ENCODE measurements at places on chromosomes 5 and 9. TPM values are rescaled to one million over a fixed set of nuclear protein-coding genes. Genes with fewer than 3 reads are reported as not detected.
A peak's percentile ranks its signal among the peaks of the same experiment; 100 is the strongest.

DNA sequence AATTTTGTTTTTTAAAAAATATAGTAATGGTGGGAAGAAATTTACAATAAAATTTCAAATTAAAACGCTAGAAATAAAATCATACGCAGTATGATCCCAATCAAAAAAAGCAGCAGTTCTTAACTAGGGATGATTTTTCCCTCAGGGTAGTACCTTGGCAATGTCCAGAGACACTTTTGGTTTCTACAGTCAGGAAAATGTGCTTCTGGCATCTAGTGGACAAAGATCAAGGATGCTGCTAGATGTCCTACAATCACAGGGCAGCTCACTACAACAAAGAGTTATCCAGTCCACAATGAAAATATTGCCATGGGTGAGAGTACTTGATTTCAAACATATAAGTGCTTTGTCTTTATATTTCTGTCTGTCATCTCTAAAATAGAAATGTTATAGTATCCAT lies 400.2 kb upstream of the SGCD start:
- no peaks in the 10 kb centered on the region for H3K4me1 ChIP-seq
- H3K27ac ChIP-seq: no peak overlapping the region
- no peaks in the 10 kb centered on the region for H3K27me3 ChIP-seq
- no peak for DNase-seq
- no peak overlapping the region for H3K4me3 ChIP-seq

GRCh38 chr9:715300-715699 lies 126.2 kb upstream of the DMRT1 start:
- H3K4me1 ChIP-seq: no peaks in the 10 kb centered on the region
- H3K27ac ChIP-seq: no peak overlapping the region
- no peaks in the 10 kb centered on the region for H3K27me3 ChIP-seq

DNA sequence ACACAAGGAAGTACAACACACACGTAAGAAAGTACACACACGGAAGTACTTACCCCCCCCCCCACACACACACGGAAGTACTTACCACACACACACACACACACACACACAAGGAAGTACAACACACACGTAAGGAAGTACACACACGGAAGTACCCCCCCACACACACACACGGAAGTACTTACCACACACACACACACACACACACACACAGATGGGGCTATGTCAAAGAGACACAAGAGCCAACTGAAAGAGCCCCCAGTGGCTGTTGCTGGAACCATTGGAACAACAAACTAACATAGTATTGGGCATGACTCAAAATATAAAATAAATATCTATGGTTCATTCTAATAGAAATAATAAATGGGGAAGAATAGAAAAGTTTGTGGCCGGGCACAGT lies 4.9 kb upstream of the MAPK9 start:
- no peak for DNase-seq
- no peak overlapping the region for H3K4me3 ChIP-seq
- no peak overlapping the region for H3K27ac ChIP-seq
- no peaks in the 10 kb centered on the region for H3K4me1 ChIP-seq

DNA sequence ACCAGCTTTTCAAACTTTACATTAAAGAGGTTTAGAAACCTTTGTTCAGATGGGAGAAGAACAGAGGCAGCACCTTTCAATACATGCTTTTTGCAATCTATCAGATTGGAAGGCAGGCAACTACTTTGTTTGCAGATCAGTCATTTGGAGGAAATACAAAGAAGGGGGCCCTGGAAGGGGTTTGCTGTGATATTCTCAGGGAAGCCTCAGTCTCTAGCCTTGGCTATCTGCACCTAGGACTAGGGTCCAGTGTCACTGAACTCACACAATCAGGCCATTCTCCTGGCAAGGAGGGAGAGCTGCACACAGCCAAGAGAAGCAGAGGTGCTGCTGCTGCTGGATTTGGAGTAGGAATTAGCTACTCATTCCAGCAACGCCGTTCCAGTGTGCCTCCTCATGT lies 79.5 kb downstream of the CRB2 start:
- no peak overlapping the region for H3K27ac ChIP-seq
- H3K4me1 ChIP-seq: peaks cover 2% of the 10 kb centered on the region
- H3K4me3 ChIP-seq: no peak overlapping the region
- DNase-seq: peak; percentile 7

DNA sequence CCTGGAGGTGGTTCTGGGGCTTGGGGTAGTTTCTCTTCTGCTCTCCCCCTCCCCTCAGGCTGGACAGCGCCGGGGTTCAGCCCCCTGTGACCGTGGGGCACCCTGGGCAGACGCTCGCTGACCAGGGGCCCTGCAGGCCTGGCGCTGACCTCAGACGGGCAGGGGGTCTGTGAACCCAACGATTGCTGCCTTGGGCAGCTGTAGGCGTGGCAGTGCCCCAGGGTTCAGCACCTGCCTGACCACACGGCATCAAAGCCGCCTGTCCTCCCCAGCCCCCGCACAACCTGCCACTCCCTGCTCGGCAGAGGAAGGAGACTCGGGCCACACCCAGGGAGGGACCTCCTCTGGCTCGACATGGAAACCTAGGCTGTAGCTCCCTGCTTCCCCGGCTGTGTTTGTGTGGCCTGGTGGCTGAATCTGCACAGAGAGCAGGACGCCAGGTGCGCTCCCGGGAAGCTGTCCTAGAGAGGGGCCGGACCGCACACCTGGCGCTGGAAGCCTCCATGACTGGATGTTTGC lies 12.2 kb downstream of the LCN12 start:
- H3K4me3 ChIP-seq: no peak overlapping the region
- no peak overlapping the region for H3K27ac ChIP-seq
- H3K36me3 ChIP-seq: no peaks in the 10 kb centered on the region
- peaks cover 3% of the 10 kb centered on the region for H3K4me1 ChIP-seq

- no peaks in the 10 kb centered on the region for H3K27me3 ChIP-seq
- H3K27ac ChIP-seq: no peak overlapping the region
- DNase-seq: no peak
- no peak overlapping the region for H3K4me3 ChIP-seq
Measured at GRCh38 chr5:52808316-52808901, 20.7 kb downstream of the ITGA1 start.

- H3K36me3 ChIP-seq: no peaks in the 10 kb centered on the region
- H3K27me3 ChIP-seq: no peaks in the 10 kb centered on the region
- no peak overlapping the region for H3K27ac ChIP-seq
- no peak overlapping the region for H3K4me3 ChIP-seq
- peak; percentile 22 for DNase-seq
Measured at GRCh38 chr9:110538647-110539041, 40.9 kb downstream of the SVEP1 start.

- H3K27me3 ChIP-seq: no peaks in the 10 kb centered on the region
- no peak overlapping the region for H3K27ac ChIP-seq
- H3K4me1 ChIP-seq: peaks cover 10% of the 10 kb centered on the region
- H3K4me3 ChIP-seq: no peak overlapping the region
Measured at GRCh38 chr9:134224567-134225093, 60.3 kb upstream of the RNU6ATAC start.

- DNase-seq: no peak
- H3K27me3 ChIP-seq: no peaks in the 10 kb centered on the region
- H3K27ac ChIP-seq: no peak overlapping the region
- no peaks in the 10 kb centered on the region for H3K4me1 ChIP-seq
Measured at GRCh38 chr5:133460172-133460758, 152.1 kb downstream of the FSTL4 start.

- no peak overlapping the region for H3K27ac ChIP-seq
- H3K4me1 ChIP-seq: no peaks in the 10 kb centered on the region
- H3K36me3 ChIP-seq: no peaks in the 10 kb centered on the region
- no peak overlapping the region for H3K4me3 ChIP-seq
- no peak for DNase-seq
Measured at GRCh38 chr9:125851979-125852378, 104.8 kb downstream of the PBX3 start.

DNA sequence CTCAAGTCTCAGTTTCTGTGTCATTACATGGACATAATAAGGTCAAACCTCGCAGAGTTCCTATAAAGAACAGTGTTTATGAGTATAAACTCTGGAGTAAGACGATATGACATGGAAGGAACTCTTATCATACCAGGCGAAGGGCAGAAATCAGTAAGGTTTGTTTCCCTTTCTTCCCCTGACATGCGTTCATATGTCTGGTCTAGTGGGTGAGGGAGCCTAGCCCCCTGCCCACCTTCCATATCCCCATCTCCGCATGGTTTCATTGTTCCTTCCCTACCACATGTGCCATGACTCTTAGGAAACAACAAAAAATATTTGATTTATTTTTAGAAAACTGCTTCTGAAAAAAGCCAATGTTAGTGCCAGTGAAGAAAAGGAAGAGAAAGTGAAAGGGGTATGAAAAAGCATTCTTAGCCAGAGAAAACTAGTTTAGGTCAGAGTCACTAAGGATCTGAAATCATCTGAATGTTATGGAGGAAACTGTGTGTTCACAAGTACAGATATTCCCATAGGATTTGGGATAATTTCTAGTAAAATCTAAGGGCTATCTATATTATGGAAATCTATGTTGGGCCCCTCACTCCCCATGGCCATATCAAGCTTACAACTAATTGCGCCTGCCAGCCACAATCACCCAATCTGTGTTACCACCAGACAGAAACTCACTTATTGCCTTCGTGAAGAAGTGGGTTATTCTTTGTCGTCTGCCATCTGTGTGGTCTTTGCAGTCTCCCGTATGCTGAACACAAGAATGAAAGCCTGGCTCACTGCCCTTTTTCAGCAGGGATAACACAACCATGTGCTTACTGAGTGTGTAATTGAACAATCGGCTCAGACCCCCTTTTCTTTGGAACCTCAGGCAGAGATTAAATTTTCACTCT lies 19.9 kb upstream of the HMHB1 start:
- H3K27me3 ChIP-seq: no peaks in the 10 kb centered on the region
- no peak overlapping the region for H3K27ac ChIP-seq
- no peak overlapping the region for H3K4me3 ChIP-seq
- peak; percentile 27 for DNase-seq

GRCh38 chr5:13408616-13409015 lies 535.9 kb downstream of the DNAH5 start:
- H3K4me1 ChIP-seq: no peaks in the 10 kb centered on the region
- no peaks in the 10 kb centered on the region for H3K36me3 ChIP-seq
- H3K27me3 ChIP-seq: no peaks in the 10 kb centered on the region

GRCh38 chr9:112170235-112170634 lies 4.9 kb downstream of the SUSD1 start:
- no peaks in the 10 kb centered on the region for H3K4me1 ChIP-seq
- H3K27ac ChIP-seq: peak overlapping the region; percentile 65
- peak; percentile 47 for DNase-seq
- no peaks in the 10 kb centered on the region for H3K27me3 ChIP-seq
- H3K4me3 ChIP-seq: no peak overlapping the region

- no peak overlapping the region for H3K27ac ChIP-seq
- DNase-seq: no peak
- H3K4me3 ChIP-seq: no peak overlapping the region
- no peaks in the 10 kb centered on the region for H3K27me3 ChIP-seq
- no peaks in the 10 kb centered on the region for H3K36me3 ChIP-seq
Measured at GRCh38 chr9:91417602-91418214, 5.9 kb downstream of the NFIL3 start.

DNA sequence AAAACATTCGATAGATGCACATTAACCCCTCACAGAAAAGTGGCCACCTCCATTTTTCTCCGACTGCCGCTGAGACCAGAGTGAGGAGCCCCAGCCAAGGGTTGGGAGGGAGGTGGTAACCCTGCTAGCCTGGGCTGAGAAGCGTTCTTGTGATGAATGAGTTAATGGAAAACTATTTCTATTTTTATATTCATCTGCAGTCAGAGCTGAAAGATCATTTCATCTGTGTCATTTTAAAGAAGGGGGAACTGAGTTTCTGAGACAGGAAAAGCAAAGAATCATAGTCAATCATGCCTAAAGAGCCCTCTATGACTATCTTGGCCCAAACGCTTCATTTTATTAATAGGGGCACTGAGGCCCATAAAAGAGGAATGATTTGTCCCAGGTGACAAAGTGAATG lies 229.5 kb downstream of the PAPPA start:
- H3K27ac ChIP-seq: no peak overlapping the region
- DNase-seq: no peak

DNA sequence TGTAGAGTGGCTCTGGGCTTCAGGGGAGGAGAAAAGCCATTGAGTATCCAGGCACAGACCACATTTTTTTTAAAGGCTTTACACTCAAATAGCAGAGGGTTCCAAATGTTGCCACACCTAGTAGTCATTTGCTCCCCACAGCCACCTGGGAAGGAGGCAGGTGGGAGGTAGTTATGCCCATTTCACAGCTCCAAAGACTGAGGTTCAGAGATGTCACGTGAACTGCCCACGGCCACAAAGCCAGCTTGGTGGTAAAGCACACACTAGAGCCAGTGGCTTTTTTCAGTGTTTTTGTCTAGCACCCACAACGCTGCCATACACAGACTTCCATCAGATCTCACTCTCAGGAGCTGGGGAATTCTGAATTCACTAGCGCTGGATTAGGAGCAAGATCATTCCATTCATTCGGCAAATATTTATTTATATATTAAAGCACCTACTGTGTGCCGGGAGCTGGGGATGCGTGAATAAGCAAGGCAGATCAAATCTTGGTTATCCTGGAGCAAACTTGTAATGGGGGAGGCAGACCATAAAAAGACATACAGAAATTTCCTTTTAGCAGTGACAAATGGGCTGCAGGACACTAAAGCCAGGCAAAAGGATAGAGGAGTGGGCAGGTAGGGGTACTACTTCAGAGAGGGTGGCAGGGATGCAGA lies 7.4 kb downstream of the WHRN start:
- no peak overlapping the region for H3K27ac ChIP-seq
- H3K4me3 ChIP-seq: no peak overlapping the region
- H3K36me3 ChIP-seq: no peaks in the 10 kb centered on the region
- no peaks in the 10 kb centered on the region for H3K27me3 ChIP-seq

- no peak overlapping the region for H3K27ac ChIP-seq
- H3K27me3 ChIP-seq: no peaks in the 10 kb centered on the region
- no peaks in the 10 kb centered on the region for H3K4me1 ChIP-seq
- H3K36me3 ChIP-seq: no peaks in the 10 kb centered on the region
- no peak for DNase-seq
Measured at GRCh38 chr9:72039532-72039931, 20.9 kb downstream of the C9orf57 start.

DNA sequence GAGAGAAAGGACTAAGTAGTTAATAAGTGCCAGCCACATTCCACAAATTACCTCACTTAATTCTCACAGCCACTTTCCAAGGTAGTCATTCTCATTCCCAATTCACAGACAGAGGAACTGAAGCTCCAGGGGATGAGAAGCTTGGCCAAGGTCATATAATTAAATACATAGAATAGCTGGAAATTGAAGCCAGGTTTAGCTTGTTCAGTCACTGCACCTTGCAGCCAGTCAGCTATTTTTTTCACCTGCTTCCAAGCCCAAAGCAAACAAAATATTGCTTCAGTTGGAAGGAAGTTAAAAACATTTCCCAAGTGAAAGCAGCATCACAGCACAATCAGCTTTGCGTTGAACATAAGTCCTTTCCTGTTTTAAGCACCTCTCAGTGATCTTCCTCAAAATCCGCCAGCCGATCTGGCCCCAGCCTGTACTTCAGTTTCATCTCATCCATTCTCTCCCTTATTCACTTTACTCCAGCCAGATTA lies 4.8 kb downstream of the ALDH1A1 start:
- peak; percentile 58 for DNase-seq
- no peaks in the 10 kb centered on the region for H3K27me3 ChIP-seq
- H3K36me3 ChIP-seq: no peaks in the 10 kb centered on the region
- peaks cover 38% of the 10 kb centered on the region for H3K4me1 ChIP-seq

- no peaks in the 10 kb centered on the region for H3K36me3 ChIP-seq
- no peak overlapping the region for H3K27ac ChIP-seq
- no peaks in the 10 kb centered on the region for H3K4me1 ChIP-seq
- H3K27me3 ChIP-seq: no peaks in the 10 kb centered on the region
- DNase-seq: peak; percentile 75
Measured at GRCh38 chr9:83299571-83299970, 236.6 kb upstream of the RASEF start.

The OXCT1 gene
- 20.5 TPM for total RNA-seq

The KLF4 gene
- 69.4 TPM for total RNA-seq

The NMUR2 gene
- not detected for total RNA-seq

The EGFLAM gene
- 5.1 TPM for total RNA-seq

The PCDHGA9 gene
- total RNA-seq: 7.6 TPM

Measured in kidney (tissue), 22 donors.